Osteoblast (primary cell): ENCODE measurements at places on chromosomes 11 and 22. TPM values are rescaled to one million over a fixed set of nuclear protein-coding genes. Genes with fewer than 3 reads are reported as not detected.

GRCh38 chr11:119352857-119353260 is 6.4 kb upstream of the MFRP start:
- DNase-seq, result peak; percentile 75

DNA sequence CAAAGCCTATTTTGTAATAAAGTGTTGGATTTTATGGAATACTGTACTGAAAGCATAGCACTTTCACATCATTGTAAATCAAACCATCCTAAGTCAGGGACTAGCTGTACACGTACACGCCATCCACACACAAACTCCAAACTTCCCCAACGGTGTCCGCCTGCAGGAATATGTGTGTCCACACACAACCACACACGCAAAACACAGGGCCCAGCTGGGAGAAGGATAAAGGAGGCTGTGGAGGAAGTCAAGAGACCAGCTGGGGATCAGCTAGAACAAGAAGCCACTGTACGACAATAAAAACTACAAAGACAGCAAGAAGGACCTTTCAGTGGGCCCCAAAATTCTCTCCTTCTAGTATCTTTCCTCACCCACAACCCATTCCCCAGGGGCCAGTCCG is 1.6 kb downstream of the TRIM29 start:
- DNase-seq, result no peak

DNA sequence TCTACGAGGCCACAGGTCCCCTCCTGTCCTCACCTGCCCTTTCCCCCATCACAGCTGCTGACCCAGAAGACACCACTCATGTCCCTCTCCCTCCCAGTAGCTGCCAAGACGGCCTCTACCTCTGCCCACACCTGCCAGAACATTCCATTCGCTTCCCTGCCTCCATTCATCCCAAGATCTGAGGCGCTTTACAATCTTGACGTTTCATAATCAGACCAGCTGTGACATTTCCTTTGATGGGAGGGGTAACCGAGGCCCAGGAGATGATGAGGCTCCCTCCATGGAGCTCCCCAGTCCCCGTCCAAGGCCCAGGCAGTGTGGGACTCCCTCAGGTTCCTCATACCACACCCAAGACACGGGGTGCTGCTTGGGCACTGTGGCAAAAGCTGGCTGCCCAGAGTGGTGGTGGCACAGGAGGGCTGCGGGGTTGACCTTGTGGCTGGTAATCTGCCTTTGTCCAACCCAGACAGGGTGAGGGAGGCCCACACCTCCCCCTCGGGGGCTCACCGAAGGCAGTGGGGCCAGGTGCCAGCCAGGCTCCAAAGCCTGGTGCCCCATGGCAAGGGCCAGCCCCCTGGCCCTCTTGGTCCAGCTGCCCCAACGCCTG is 17.3 kb downstream of the PHLDA2 start:
- DNase-seq, result no peak

DNA sequence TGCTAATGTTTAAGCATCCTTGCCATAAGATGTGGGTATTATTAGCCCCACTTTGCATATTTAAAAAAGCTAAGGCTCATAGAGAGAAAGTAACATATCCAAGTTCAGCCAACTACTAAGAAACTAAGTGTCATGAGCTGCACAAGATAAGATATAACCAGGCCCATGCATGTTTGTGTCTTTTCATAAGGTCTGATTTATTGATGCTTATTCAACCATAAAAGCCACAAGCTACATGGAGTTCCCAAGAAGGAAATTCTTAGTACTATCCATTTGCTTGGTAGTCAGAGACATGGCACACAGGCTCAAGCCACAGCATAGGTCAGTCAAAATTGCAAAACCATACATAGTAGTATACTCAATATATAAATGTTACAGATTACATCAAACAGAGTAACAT is 488.5 kb downstream of the SOX6 start:
- no peak for DNase-seq

Gene DEUP1
- total RNA-seq, result under 0.01 TPM in 2 replicates

Gene APOBEC3G
- total RNA-seq, result 15.6 and 18.1 TPM in 2 replicates

Gene OR2AG1
- total RNA-seq, result not detected in 2 replicates

Gene IFITM1
- 48.6 and 64.4 TPM in 2 replicates for total RNA-seq

Gene HOATZ
- not detected in 2 replicates for total RNA-seq

Gene YAP1
- total RNA-seq, result 156 and 174 TPM in 2 replicates

DNA sequence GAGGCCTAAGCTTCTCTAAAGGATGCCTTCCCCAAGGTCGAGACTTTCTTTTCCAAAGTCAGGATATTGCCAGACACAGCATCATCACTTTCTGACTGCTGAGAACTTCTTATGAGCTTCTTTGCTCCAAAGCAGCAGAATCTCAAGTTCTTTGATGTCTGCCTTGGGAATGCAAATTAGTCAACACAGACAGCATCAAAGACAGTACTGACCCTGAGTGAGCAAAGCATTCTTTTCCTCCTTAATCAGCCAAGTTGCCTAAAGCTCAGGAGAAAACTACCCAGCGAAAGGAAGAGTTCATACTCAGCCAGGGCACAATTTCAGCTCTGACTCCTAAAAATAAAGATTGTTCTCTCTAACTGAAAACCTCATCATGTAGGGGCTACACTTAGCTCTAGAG is 98.0 kb downstream of the SLC36A4 start:
- DNase-seq, result no peak

Gene NECTIN1
- 4.1 and 5.8 TPM in 2 replicates for total RNA-seq

DNA sequence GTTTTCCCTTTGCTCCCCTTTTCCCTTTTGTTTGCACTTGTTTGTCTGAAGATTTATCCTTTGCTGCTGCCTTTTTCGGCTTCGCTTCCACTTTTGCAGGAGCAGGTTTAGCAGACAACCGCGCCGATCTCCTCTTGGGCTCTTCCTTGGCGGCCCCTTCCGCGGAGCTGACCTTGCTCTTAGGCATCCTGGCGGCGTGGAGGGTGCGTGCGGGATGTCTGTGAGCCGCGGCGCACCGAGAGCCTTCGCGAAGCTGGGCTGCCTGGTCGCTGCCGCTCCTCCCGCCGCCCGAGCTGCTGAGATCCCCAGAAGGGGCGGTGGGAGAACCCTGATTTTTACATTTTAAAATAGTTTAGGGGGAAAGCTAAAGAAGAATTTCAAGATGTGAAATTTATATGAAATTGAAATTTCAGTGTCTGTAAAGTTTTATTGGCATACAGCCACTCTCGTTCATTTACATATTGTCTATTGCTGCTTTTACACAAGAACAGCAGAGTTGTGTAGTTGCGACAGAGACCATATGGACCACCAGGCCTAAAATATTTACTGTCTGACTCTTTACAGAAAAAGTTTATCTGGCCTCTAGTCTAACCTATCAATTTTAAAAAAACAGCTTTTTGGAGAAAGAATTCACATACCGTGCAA is 105.2 kb upstream of the RRM1 start:
- DNase-seq, result peak; percentile 25

DNA sequence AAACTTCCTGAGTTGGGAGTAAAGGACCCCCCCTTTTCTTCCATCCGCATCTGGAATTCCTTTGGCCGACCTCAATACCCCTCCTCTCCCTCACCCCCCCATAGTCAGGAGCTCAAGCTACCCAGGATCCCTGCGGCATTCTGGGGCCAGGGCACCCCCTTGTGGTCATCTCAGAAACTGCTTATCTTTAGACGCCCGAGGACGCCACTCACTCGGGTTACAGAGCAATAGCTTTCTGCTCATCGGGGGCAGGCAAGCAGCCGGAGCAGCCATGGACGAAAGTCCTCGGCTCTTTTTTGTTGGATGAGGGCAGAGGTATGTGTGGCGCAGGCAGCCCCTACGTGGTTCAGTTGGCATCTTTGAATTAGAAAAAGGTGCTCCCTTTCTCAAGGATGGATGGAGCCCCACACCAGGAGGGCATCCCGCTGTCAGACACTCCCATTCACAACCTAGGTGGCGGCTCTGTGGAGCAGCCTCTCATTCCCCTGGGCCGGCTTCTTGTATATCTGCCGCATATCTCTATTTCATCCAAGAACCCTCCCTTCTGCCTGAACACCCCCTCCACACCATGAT is 2.3 kb downstream of the C1QTNF5 start:
- peak; percentile 99 for DNase-seq

GRCh38 chr11:413120-414081 is 1.4 kb downstream of the SIGIRR start:
- no peak for DNase-seq

Gene FKBP2
- 31.1 and 32.7 TPM in 2 replicates for total RNA-seq

Gene MFRP
- total RNA-seq, result not detected in 2 replicates

Gene FOLR2
- not detected in 2 replicates for total RNA-seq
